ENCODE measurements at places on chromosomes 13 and 19. TPM values are rescaled to one million over a fixed set of nuclear protein-coding genes. Genes with fewer than 3 reads are reported as not detected.

DNA sequence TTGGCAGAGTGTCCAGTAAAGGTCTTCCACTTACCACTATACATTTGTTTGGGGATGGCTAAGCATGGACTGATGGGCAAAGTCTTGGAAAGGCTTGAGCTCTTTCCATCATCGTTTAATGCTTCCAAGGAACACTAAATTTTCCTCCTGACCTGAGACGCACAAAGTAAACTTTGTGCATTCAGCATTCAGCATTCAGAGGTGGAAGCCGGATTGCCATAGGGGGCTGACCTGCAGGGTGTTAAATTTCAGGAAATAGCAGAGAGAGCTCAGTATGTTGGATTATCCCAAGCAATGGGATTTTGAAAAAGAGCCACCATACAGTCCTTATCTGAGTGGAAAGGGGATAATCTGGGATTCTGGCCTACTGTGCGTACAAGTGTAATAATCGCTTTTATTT lies 14.0 kb downstream of the ZNF552 start:
- no peak for DNase-seq

DNA sequence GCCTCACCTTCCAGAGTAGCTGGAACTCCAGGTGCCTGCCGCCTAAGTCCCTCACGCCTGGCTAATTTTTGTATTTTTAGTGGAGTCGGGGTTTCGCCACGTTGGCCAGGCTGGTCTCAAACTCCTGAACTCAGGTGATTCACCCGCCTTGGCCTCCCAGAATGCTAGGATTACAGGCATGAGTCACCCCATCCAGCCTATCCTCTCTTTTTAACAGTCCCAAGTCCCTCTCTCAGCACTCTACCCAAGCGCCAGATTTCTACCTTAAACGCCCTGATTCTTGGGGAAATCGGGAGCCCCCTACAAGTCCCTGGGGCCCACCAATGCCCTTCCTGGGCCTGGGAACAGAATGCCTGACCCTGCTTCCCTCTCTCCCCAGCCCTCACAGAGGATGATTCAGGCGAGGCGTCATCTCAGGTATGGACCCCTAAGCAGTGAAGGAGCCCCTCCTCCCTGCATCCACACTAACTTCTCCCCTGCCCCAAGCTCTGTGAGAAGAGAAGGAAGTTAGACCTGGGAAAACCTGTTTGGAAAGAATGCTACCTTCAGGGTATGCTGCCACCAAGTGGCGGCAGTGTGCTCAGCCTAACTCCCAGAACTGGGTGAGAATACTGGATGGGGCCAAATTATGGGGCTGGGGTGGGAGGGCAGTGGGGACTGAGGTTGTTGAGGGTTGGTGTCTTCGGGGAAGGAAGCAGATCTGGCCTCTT lies 20.8 kb upstream of the EBI3 start:
- no peak for DNase-seq

DNA sequence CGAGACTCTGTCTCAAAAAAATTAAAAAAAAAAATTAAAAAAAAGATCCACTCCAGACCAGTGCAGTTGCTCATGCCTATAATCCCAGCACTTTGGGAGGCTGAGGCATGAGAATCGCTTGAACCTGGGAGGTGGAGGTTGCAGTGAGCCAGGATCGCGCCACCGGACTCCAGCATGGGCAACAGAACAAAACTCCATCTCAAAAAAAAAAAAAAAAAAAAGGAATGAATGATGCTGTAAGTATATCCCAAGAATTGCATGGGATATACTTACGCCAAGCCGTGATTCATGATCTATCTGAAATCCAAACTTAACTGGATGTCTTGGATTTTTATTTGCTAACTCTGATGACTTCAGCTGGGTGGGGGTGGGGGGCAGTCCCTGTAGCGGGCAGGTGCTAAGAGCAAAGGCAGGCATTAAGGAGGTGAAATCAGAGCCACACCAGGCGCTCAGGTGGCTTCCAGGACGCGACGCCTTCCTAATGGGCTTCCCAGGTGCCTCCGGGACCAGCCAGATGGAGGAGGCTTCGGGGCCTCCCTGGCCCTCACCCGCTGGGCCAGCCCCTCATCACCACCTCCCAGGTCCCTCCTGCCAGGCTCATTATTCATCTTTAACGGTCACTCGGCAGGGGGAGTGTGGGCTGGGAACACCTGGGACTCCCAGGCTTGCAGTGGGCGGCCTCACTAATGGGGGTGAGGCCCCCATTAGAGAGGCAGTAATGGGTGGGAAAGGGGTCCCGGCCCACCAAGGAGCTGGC lies 11.4 kb upstream of the FUT5 start:
- DNase-seq: no peak

GRCh38 chr19:17665058-17665457 lies 23.1 kb downstream of the UNC13A start:
- no peak for DNase-seq

DNA sequence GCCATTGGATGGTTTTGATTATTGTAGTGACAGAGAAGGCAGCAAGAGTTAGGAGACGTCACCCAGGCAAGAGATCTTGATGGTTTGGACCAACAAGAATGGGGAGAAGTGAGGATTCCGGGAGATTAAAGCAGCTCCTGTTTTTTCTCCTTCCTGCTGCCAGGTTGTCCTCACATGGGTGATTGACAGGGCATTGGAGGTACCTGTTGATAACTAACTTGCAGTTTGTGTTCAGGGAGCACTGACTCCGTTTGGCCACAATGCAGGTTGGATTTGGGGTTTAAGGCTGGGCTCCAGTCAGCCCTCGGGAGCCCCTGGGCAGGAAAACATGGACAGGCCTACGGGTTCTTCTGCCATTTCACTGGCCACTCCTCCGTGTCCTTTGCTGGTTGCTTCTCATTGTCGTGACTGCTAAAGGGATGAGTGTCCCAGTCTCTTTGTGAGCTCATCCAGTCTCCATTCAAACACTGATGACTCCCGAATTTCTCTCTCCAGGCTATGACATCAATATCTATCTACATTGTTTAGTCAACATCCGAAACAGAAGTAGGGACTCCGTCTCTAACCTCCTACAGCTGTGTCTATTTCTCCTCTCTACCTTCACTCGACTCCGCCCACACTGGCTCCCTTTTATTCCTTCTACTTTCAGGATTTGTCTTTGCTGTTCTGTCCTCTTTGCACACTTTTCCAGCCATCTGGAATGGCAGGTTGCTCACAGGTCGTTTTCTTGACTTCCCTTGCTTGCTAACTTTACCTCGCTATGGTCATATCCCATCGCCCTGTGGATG lies 1.3 kb upstream of the PTOV1 start:
- no peak for DNase-seq

The FUT6 gene
- total RNA-seq: not detected

- no peak for DNase-seq
These were observed 23.5 kb downstream of the FAM187B start for GRCh38 chr19:35204799-35205732.

- no peak for DNase-seq
These were observed 1219.1 kb downstream of the UQCRFS1 start for GRCh38 chr19:27993619-27994570.

DNA sequence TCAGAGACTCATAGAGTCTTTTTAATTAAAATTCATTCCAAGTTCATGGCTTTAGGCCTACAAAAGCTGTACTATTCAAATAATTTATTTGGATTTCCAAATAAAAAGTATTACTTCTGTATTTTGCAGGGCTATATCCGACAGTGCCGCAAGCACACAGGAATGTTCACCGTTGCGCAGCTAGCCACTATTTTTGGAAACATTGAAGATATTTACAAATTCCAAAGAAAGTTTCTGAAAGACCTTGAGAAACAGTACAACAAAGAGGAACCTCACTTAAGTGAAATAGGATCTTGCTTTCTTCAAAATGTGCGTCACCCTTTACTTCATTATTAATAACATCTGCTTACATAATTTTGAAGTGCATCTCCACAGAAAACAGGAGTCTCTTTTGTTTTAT lies 20.5 kb upstream of the C1QTNF9 start:
- no peak for DNase-seq

DNA sequence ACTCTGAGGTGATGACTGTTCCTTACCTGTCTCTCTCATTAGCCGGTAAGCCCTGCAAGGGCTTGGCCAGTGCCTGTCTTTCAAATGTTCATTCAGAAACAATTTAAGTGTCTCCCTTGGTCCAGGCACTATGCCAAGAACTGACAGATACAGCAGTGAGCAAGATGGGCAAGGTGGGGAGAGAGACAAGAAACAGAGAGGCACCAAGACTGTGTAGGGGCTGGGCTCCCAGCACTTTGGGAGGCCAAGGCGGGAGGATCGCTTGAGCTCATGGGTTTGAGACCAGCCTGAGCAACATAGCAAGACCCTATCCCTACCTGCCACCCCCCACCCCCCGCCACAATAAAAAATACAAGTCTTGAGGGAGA lies 1.3 kb upstream of the CCNE1 start:
- DNase-seq: no peak

The KLK5 gene
- total RNA-seq: not detected

The ZNF610 gene
- 2.8 TPM for total RNA-seq

DNA sequence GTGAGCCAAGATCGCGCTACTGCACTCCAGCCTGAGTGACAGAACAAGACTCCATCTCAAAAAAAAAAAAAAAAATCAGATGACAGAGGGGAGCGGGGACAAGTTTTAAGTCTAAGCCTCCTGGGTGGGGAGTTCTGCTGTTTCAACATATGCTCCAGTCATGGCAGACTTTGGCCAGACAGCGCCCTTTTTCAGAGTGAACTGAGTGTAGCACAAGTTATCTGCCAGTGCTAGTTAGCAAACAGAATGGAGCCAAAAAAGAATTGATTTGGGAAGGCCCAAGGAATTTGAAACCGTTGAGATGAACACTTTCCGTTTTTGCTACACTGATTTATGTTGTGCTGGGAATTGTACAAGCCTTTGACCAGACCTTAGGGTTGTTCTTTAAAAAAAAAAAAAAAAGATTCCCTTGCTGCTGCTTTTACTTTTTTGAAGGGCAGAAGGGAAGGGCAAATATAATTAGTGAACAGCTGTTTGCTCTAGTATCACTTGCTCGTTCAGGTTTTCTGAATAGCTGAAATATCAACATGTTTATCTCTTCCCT lies 5.7 kb downstream of the ACTN4 start:
- DNase-seq: no peak

The KLF12 gene
- 17.1 TPM for total RNA-seq

DNA sequence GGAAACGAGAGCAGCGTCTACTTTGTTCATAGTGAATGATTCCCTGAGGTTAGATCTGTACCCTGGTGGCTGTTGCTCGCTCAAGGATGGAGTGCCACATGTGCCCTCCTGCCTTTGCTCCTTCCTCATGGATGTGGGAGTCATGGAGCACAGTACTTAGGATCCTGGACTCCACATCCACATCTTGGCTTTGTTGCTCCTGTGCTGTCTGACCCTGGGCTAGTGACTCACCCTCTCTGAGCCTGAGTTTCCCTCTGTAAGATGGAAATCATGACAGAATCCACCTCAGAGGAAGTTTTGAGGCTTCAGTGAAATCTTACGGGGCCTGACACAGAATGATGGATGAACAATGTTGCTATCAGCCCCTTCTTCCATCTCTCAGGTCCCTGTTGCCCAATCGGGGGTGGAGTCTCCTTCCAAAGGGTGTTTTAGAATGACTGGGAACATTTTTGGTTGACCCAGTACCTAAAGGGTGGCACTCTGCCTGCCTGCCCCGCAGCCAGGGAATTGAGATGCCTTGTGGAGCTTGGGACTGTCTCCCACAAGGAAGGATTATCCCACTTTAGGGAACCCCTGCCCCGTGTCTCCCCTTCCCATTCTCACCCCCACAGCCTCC lies 9.8 kb upstream of the TIMM50 start:
- DNase-seq: no peak

- DNase-seq: no peak
These were observed 28.0 kb downstream of the SIAH3 start for GRCh38 chr13:45823583-45823982.

- DNase-seq: no peak
These were observed 65.6 kb downstream of the C13orf42 start for GRCh38 chr13:51045451-51045850.

The LYL1 gene
- 9.4 TPM for total RNA-seq

DNA sequence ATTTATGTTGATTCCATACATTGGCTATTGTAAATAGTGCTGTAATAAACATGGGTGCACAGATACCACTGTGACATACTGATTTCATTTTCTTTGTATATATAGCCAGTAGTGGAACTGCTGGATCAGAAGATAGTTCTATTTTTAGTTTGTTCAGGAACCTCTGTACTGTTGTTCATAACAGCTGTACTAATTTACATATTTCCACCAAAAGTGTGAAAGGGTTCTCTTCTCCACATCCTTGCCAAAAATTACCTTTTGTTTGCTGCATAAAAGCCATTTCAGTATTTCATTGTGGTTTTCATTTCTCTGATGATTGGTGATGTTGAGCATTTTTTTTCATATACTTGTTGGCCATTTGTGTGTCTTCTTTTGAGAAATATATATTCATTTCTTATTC lies 1962.1 kb downstream of the PCDH9 start:
- DNase-seq: no peak

The ZNF576 gene
- 11.5 TPM for total RNA-seq

The GTPBP3 gene
- 9.8 TPM for total RNA-seq

DNA sequence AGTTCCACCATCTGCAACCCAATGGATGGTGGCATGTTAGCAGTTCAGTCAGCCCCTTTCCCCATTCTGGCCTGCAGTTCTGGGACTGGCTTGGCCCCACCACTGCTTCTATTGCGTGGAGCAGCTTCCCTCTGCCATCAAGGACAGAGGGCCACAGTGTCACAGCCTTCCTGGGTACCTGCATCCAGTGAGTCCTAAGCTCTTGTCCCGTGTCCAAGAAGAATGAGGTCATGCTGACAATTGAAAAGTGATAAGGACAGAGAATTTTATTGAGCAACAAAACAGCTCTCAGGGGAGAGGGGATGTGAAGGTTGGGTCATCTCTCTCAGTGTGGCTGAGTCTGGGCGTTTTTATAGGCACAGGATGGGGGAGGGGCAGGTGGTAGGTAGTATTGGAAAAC lies 33.5 kb upstream of the SIN3B start:
- no peak for DNase-seq

- no peak for DNase-seq
These were observed 21.8 kb upstream of the SLC7A10 start for GRCh38 chr19:33247441-33247819.

- no peak for DNase-seq
These were observed 2.7 kb downstream of the CLEC4G start for GRCh38 chr19:7729211-7729610.

Data from cardiac septum (tissue), 1 donor.